ENCODE measurements at places on chromosomes 6 and 20.

DNA sequence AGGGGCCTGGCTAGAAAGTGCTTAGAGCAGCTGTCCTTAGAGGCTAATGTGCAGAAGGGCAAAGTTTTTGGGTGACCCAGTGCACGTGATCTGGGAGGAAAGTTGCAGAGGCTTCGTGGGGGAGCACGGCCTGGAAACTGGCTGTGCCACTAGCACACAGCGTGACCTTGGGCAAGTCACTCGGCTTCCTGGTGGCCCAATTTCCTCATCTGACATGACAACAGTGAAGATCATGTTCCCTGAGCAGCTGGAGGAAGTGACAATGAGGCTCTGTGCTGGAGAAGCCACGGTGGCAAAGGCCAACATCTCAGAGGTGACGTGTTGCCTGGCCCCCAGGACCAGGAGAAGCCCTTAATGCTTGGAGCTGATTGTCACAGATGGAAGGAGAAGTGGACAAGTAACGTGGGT is 99.5 kb downstream of the FOXC1 start:
- DNase-seq: no peak

DNA sequence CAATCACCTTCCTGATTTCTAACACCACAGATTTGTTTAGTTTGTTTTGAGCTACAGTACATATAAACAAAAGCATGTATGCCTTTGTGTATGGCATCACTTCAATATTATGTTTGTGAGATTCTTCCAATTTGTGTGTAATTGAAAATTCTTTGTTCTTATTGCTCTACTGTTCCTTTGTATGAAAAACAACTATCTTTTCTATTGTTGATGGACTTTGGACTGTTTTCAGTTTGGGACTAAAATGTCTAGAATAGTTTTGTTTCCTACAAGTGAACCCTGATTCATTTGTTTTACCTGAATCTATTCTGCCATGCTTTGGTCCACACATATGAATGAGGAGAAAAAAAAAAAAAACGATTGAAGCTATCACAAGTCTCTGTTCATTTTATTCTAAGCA is 21.2 kb upstream of the ZNF184 start:
- no peak for DNase-seq

GRCh38 chr20:62321521-62321948 is 18.7 kb downstream of the ADRM1 start:
- DNase-seq: no peak

GRCh38 chr6:136503303-136504029 is 46.8 kb downstream of the MAP7 start:
- DNase-seq: no peak

DNA sequence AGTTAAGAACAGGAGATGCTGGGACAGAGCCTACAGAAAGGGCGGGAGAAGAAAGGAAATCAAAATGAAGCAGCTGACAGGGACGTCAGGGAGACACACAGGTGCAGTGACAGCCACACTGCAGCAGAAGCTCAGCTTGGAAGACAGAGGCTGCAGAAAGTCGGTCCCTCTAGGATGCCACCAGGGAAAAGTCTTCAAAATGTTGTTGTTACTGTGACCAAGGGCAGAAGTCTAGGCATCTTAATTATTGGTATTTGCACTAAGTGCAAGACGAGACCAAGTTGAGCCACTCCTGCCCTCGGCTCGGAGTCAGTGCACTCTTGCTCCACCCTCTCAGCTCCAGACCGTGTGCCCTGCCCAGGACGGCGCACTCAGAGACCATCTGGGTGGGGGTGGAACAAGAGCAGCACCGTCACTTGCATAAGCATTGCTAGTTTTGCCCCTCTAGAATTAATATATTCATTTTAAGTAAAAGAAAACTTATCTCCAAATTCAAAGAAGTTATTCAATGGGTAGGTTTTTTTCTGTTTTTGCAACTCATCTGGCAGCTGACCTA is 2.6 kb downstream of the PRR18 start:
- DNase-seq: no peak

GRCh38 chr20:54668271-54669039 is 193.1 kb downstream of the DOK5 start:
- peak; percentile 9 for DNase-seq

DNA sequence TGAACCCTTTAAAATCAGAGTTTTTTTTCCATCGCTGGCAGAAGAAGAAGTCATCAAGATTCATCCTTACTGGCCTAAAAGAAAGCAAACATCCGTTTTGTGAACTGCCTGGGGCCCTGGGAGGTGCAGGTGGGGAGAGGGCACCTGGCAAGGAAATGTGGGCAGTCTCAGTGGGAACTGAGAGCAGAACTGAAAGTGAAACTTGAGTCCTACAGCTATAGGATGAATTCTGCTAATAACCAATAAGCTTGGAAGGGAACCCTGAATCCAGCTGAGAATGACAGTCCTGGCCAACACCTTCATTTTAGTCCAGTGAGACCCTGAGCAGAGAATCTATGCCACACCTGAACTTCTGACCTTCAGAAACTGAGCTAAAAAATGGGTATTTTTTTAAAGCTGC is 130.1 kb upstream of the ASCC3 start:
- peak; percentile 70 for DNase-seq

GRCh38 chr20:58630063-58630462 is 21.0 kb upstream of the STX16 start:
- DNase-seq: no peak

GRCh38 chr20:36152261-36152660 is 2.3 kb upstream of the EPB41L1 start:
- DNase-seq: no peak

DNA sequence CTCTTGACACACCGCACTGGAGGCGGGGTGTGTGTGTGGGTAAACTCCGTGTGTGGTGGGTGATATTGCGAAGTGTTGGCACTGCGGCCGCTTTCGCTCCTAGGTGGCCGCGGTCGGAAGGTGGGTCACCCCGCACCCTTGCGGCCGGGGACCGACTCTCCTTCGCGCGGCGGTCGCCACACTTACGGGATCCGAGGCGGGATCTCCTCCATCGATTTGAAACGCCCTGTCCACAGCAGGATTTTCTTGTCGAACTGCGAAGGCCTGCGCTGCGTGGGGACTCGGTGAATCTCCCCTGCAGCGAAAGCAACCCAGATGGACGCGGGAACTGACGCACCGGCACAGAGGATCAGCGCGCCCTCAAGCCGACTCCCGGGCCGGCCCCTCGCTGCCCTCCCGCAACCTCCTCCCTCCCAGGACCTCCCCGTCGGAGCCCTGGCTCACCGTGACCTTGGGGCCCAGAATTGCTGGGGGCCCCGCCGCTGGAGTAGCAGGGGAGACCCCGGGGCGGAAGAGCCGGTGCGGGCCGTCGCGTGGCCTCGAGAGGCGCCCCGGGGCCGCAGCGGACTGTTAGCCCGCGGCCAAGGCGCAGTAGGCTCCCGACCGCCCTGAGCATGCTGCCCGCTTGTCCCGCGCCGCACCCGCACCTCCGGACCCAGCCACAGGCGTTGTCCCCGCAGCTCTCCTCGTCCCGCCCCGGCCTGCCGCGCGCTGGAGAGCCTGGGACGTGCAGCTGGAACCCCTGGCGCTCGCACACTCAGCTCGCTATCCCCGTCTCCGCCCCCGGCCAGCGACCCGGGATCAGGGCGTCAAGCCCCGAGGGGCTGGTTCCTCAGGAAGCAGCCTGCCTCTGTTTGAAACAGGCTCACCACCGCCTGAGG is at the start of gene FAM162B:
Gene FAM162B, minus strand, starts transcription at position 759 of the 881 bp plus-strand sequence. Its CDS starts 143 bp downstream, at position 616.
- no peak for DNase-seq

GRCh38 chr6:134295953-134296553 is 21.9 kb downstream of the SGK1 start:
- DNase-seq: no peak

GRCh38 chr20:56440346-56441007 is 27.9 kb upstream of the RTF2 start:
- peak; percentile 73 for DNase-seq
